Daoy (cell line): ENCODE measurements at places on chromosomes 12 and 14. TPM values are rescaled to one million over a fixed set of nuclear protein-coding genes. Genes with fewer than 3 reads are reported as not detected.

GRCh38 chr14:24062216-24062980 lies 9.0 kb upstream of the CPNE6 start:
- DNase-seq: no peak

The ASCL1 gene
- 0.06 TPM in 1 of 2 replicates, not detected in the other for total RNA-seq

The WBP11 gene
- total RNA-seq: 15.4 and 23.7 TPM in 2 replicates

- no peak for DNase-seq
These were observed 24.5 kb upstream of the TMCC3 start for GRCh38 chr12:94674835-94675234.

The LRRC23 gene
- 7.0 and 16.1 TPM in 2 replicates for total RNA-seq

- no peak for DNase-seq
These were observed 13.3 kb downstream of the STX2 start for GRCh38 chr12:130825771-130826150.

DNA sequence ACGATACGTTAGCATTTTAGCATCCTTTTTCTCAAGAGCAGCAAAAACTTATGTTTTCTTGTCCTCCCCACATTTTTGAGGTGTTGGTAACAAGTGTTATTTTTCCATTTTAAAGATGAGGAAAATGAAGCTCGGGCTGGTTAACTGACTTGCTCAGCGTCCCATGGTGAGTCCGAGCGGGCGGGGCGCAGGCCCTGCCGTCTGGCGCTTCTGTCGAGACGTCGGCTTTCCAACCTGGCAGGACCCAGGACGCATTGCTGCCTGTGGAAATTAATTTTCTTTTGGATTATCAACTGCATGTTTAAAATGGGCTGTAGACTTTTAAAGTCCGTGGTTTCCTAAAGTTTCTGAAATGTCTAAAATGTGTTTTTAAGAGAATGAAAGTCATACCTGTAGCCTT lies 30.4 kb downstream of the XRCC3 start:
- DNase-seq: no peak

- no peak for DNase-seq
These were observed 3.6 kb downstream of the KRT83 start for GRCh38 chr12:52317468-52318052.

- no peak for DNase-seq
These were observed 329.8 kb downstream of the CACNA1C start for GRCh38 chr12:2382370-2383155.

The CSRP2 gene
- total RNA-seq: 74.6 and 90.0 TPM in 2 replicates

DNA sequence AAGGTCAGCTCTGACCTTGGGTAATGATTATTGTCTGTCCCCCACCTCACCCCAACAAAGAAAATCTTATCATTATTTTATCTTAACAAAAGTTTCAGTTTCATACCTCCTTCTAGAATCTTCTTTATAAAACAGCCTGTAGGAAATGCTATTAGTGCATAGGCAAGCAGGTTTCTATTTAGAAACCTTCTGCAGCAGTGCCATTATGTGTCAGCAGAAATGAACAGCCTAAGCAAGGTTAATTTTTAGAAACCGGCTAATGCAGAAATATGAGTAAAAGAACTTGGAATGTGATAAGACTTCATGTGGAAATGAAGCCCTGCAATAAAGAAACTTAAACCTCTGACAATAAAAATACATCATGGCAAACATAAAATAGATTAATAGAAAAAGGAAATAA lies 814.4 kb downstream of the FSCB start:
- DNase-seq: no peak

DNA sequence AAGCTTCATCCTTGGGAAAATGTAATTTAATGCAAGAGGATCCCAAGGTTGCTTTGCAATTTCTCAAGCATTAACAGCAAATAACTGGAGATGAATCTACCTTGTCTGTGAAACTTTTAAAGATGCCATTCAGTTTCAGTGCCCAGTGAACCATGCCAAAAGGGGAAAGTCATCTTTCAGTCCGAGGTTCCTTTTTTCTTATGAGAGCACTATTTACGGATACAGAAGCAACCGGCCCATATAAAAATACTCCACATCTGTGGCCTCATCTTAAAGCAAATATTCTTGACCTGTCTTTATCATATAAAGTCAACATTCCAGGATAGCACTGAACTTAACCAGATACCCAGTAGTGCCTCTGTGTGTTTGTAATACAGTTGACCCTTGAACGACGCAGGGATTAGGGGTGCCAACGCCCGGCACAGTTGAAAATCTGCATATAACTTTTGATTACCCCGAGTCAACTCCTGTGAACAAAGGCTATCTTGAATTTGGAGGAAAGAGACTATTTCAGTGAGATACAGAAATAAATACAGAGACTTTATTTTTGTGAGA lies 209.4 kb downstream of the PCNX1 start:
- no peak for DNase-seq

The ZNF268 gene
- 13.7 and 22.3 TPM in 2 replicates for total RNA-seq

DNA sequence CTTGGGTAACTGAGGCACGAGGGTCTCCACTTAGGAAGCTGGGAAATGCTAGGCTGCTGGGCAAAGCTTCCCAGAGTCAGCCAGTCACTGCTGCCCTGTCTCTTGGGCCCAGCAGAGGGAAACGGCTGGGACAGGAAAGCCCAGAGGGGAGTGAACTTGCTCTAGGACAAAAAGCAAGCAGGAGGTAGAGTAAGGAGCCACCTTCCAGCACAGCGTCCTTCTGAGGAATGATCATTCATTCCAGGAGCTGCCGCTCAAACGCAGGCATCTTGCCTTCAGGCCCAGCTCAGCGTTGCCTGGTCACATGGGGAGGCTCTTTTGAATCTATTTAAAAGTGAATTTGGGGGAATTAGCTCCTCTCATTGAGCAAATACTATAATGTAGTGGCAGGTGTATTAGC lies 118.6 kb downstream of the CRACR2A start:
- DNase-seq: no peak

DNA sequence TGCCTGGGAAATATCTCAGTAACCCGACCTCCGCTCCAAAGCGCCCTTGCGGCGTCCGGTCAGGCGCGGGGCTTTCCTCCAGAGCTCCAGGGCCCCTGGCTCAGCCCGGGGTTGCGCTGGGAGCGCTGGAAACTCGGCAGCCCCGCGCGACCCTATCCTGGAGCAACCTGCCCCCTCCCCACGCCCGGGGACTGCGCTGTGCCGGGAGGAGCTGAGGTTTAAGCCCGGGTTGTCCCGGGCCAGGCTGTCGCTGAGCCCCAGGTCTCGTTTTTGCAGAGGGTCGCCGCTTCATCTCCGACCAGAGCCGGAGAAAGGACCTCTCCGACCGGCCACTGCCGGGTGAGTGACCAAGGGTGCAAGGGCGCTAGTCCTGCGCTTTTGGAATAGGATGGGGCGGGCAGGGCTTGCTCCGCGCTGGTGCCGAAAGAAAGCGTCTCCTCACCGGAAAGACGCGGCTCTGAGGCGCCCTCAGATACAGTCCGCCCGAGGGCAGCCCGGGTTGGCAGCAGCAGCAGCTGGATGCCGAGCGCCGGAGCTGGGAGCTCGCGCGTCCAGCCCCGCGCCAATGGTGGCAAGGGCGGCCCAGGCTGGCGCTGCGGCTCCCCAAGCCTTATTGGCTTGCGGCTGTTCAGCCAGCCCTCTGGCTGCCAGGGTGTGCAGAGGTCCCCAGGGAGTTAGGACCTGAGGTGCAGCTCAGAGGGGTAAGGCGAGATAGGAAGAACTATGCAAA lies 1.5 kb downstream of the SPX start:
- peak; percentile 76 for DNase-seq

GRCh38 chr14:64114796-64115195 lies 179.4 kb downstream of the ESR2 start:
- DNase-seq: no peak

GRCh38 chr14:34620839-34621238 lies 9.1 kb downstream of the SNX6 start:
- DNase-seq: no peak

GRCh38 chr14:89447182-89447944 lies 30.3 kb upstream of the FOXN3 start:
- DNase-seq: no peak
